Uterus (tissue), 4 donors: ENCODE measurements at places on chromosomes 13 and 19. TPM values are rescaled to one million over a fixed set of nuclear protein-coding genes. Genes with fewer than 3 reads are reported as not detected.

Gene ALOX5AP
- total RNA-seq, result 4.4 TPM

Gene CLDN10
- total RNA-seq, result 19.5 TPM

Gene ZNF563
- total RNA-seq, result 6.4 TPM

Gene RETN
- total RNA-seq, result not detected

Gene RXFP2
- total RNA-seq, result 8.2 TPM

Gene EPS8L1
- 4.2 TPM for total RNA-seq

Gene MAP4K1
- total RNA-seq, result 3.6 TPM

Gene BRME1
- 5.8 TPM for total RNA-seq

Gene WDR87
- not detected for total RNA-seq

Gene ATP1A3
- total RNA-seq, result not detected

Gene ITGBL1
- 19.4 TPM for total RNA-seq

Gene WDR88
- total RNA-seq, result not detected

Gene APOE
- 11.8 TPM for total RNA-seq

Gene PAN3
- total RNA-seq, result 59.0 TPM
